ENCODE measurements at places on chromosomes 3 and 15. TPM values are rescaled to one million over a fixed set of nuclear protein-coding genes. Genes with fewer than 3 reads are reported as not detected.

SNTN gene
- not detected for total RNA-seq

GRCh38 chr3:121232309-121233225 is 313.2 kb downstream of the POLQ start:
- DNase-seq: no peak

DNA sequence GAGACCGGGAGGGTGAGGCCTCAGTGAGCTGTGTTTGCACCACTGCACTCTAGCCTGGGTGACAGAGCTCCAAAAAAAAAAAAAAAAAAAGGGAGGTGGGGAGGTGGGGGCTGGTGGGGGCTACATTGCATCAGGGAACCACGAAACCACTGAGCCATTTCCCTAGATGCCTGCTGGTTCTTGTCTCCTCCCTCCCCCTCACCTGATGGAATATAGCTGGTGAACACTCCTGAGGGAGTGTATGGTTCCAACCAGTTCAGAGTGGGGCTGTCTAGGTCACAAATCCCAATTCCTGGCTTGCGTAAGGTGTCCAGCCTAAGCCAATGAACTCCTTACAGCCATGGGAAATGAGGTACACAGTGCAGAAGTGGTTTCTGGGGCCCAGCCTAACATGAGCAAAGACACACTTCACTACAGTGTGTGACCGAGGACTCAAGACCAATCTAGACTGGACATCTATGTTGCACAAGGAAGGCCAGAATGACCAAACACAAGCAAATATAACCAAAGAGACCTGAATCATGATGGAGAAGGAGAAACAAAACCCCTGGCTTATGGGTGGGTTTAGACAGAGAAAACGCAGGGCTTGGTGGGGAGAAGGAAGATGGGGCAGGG is 39.1 kb upstream of the OSBPL11 start:
- no peak for DNase-seq

GRCh38 chr3:11910971-11911531 is 64.4 kb upstream of the TAMM41 start:
- no peak for DNase-seq

- DNase-seq: peak; percentile 55
These were observed 24.5 kb downstream of the IQGAP1 start for GRCh38 chr15:90412356-90413194.

- no peak for DNase-seq
These were observed 13.2 kb upstream of the GOLM2 start for GRCh38 chr15:44275150-44275830.

GRCh38 chr15:44718180-44718926 is 7.0 kb downstream of the B2M start:
- DNase-seq: no peak

HYAL1 gene
- 2.2 TPM for total RNA-seq

SLC6A1 gene
- total RNA-seq: not detected

GRCh38 chr3:119636891-119637611 is 23.3 kb downstream of the POPDC2 start:
- no peak for DNase-seq

ECE2 gene
- total RNA-seq: not detected

DNA sequence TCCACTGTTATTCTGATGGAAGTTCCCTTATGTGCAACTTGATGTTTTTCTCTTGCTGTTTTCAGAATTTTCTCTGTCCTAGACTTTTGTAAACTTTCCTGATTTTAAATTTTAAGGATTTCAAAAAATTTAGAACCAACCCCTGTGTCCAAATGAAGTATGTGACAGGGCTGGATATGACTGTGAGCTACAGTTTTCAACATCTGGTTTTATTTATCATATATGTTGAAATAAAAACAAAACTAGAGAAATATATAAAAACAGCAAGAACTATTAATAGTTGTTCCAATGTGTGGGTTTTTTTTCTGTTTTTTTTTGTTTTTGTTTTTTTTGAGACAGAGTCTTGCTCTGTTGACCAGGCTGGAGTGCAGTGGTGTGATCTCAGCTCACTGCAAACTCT is 47.4 kb upstream of the PSMD6 start:
- no peak for DNase-seq

DNA sequence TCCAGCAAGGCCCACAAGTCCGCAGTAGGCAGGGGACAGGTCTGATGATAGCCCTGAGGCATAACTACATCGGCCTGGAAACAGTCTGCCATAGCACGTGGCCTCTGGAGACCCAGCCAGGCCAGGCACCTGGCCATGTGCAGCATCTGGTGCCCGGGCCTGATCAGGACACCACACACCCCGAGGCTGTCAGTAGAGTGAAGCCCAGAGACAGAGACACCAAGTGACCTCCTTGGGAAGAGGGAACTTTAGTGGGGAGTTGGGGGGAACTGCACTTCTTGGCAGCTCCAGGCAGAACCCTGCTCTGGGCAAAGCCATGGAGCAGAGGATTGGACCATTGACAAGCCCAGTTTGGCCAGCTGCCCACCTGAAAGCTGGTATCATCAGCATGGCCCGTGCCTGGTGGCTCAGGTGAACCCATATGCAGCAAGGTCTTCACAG is 1.2 kb downstream of the SHISA5 start:
- DNase-seq: no peak

DNA sequence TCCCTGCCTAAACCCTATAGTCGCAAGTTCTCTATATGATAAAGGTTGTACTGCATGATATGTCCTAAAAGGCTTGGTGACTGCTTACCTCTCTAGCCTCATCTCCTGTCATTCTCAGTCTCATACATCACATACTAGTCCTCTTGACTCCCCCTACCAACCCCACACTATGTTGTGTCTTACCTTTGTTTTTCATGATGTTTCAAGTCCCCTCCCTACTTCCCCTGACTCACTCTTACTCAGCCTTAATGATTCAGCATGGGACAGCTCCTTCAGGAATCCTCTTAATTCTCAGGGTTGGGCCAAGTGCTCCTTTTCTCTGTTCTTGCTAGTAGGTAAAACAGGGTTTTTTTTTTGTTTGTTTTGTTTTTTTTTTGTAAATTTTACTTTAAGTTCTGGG is 49.6 kb downstream of the SLMAP start:
- DNase-seq: peak; percentile 76

DNA sequence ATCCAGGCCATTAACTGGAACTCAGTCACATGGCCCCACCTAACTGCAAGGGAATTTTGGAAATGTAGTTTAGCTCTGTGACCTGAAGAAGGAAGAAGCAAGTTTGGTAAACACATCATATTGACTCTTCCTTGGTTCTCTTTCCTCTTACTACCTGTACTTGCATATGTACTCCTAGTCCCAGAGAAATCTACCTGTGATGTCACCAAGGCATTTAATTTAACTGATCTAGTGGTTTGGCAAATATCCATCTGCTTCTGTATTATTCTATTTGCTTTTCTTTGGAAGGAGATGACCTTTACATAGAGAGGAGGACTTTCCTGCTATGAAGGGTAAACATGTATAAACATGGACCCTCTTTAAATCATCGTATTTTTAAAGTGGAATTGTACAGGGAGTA is 150.8 kb downstream of the TMEM108 start:
- no peak for DNase-seq

GRCh38 chr3:45180899-45181298 is 34.7 kb upstream of the CDCP1 start:
- DNase-seq: no peak

DNA sequence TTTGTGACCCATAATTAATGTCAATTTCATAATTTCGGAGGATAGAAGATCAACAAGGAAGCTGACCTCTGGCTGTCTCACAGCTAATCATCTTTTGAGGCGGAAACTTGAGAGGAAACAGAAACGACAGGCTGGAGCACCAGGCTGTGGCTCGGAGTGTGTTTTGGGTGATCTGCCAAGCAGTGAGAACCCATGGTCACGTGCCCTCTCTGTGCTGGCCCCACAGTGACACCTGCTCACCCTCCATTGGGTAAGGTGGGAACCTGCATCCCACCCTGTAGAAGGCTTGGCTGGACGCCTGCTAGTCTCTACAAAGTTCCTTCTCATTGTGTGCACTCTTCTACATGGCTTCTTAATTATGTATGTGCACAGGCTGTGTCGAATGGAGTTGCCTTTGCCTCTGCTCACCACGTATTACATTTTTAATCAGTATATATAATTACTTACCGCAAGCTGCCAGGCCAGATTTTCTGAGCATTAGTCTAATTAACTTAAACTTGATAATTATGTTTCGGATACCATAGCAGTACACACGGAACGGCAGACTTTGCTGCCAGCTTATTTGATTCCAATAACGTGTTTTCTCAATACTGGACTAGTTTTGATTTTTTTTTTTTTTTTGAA is 719.4 kb upstream of the CFAP20DC start:
- no peak for DNase-seq

HYAL3 gene
- 3.8 TPM for total RNA-seq

GRCh38 chr15:89117790-89118189 is 29.5 kb downstream of the ABHD2 start:
- no peak for DNase-seq

- DNase-seq: peak; percentile 56
These were observed 8.9 kb downstream of the CMTM6 start for GRCh38 chr3:32493437-32494414.

DNA sequence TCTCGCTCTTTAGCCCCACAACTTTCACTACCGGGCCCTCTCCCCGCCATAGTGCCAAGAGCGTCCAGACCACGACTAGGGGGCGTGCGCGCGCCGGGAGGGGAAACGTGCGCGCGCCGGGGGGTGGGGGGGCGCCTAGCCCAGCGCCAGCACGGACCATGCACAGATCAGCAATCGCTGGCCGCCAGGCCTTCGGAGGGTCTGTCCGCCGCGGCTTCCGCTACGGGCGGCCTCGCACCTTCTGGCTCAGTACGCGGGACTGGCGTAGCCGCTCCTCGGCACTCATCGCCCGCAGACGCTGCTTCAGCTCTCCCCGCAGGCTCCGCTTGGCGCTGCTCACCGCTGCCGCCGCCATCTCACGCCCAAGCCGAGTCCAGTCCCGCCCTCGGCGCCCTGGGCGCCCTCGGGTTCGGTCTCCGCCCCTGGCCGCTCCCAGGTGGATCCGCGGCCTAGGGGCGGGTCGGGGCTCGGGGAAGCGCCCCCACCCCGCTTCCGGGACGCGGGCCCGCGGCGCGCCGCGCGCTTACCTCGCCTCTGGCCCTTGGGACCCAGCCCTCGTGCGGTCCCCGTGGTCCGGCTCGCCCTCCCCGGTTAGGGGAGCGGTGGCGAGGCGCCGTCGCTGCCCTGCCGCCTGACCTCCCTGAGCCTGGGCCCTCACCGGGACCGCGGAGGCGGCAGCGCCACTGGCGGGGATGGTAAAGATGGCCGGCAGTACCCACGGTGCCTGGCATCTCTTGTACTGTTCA is at the start of gene MTHFS:
TSS of gene MTHFS (minus strand) at position 381 of the 746 bp plus-strand sequence. CDS start at position 355, 26 bp downstream.
- peak; percentile 73 for DNase-seq

GRCh38 chr3:130404401-130404800 is 58.9 kb downstream of the COL6A5 start:
- no peak for DNase-seq

GRCh38 chr3:130658678-130659077 is 88.0 kb downstream of the PIK3R4 start:
- DNase-seq: peak; percentile 47

CADPS gene
- not detected for total RNA-seq

GRCh38 chr15:64775551-64776401 is at the start of gene RBPMS2:
TSS of gene RBPMS2 (minus strand) at chr15:64775589. CDS start at chr15:64775319, 270 bp downstream.
- no peak for DNase-seq

DNA sequence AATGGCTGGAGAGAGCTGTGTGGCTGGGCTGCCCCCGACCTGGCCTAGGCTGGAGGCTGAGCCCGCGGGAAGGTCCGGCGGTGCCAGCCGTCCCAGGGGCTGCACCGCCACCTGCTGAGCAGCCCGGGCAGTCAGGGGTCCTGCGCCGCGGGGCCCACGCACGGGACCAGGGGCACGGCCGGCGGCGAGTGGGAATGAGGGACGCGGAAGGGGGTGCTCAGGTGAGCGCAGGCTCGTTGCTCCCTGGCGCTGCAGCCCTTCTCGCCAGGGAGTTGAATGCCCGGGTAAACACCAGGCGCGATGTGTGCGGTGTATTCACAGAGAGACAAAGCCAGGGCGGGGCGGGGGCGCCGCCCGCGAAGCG is 666 bp upstream of the SEMA3F start:
- peak; percentile 47 for DNase-seq

WDR93 gene
- not detected for total RNA-seq

IQCF5 gene
- not detected for total RNA-seq

GRCh38 chr3:179768080-179768479 is 115.2 kb downstream of the USP13 start:
- DNase-seq: peak; percentile 43

ADGRG7 gene
- total RNA-seq: not detected

DNA sequence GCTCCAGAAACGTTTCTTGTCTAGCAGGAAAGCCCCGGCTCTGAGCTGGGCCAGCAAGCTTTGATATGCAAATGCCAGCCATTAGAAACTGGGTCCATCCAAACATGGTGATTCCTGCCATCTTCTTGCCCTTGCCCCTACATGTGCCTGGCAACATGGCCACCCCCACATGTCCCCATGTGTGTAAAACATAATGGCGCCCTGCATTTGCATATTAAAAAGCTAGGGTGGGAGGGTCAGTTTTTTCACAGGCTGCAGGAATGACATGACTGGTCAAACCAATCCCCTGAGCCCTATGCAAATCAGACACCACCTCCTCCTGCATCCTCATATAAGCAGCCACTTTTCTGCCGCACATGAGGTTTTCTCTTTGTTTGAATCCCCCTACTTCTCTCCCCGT is 21.2 kb downstream of the GPR156 start:
- DNase-seq: no peak

GRCh38 chr3:45715945-45716344 is 26.7 kb downstream of the SACM1L start:
- DNase-seq: no peak

PARP6 gene
- total RNA-seq: 41.1 TPM

ZSCAN29 gene
- 15.7 TPM for total RNA-seq

- no peak for DNase-seq
These were observed 123.0 kb downstream of the PEAK1 start for GRCh38 chr15:77296773-77297337.

ACTC1 gene
- total RNA-seq: not detected

DNA sequence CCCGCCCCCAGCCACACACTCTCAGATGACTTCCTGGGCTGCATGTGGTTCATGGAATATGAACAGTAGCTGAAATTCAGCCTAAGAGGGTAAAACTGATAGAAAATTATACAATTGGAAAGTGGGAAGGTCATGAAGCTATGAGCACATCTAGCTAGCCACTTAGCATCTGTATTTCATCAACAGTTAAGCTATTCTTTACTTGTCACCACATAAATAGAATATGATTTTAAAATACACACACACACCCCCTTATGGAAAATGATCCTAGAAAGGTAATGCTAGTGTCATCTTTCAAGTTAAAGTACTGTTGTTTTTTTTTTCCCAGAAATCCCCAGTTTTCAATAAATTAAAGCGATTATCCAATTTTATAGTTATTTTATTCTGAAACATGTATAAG is 3.6 kb downstream of the MAP4 start:
- DNase-seq: no peak

OIP5 gene
- 11.4 TPM for total RNA-seq

GRCh38 chr15:48861813-48862431 is 16.0 kb upstream of the EID1 start:
- DNase-seq: peak; percentile 58

SUSD5 gene
- total RNA-seq: 15.3 TPM

GRCh38 chr3:109275702-109276293 is 40.5 kb downstream of the DPPA2 start:
- peak; percentile 10 for DNase-seq

CLRN1 gene
- not detected for total RNA-seq

GRCh38 chr3:11386465-11387113 is 114.4 kb downstream of the ATG7 start:
- peak; percentile 68 for DNase-seq

- no peak for DNase-seq
These were observed 47.4 kb upstream of the MANF start for GRCh38 chr3:51337666-51338065.

GRCh38 chr3:190516416-190516815 is 2.5 kb downstream of the IL1RAP start:
- DNase-seq: no peak

- DNase-seq: no peak
These were observed 1191.0 kb upstream of the ALCAM start for GRCh38 chr3:104175696-104176095.

PAK6 gene
- not detected for total RNA-seq

Measured in endothelial cell of umbilical vein (primary cell).